ENCODE measurements at places on chromosomes 6 and 20.

DNA sequence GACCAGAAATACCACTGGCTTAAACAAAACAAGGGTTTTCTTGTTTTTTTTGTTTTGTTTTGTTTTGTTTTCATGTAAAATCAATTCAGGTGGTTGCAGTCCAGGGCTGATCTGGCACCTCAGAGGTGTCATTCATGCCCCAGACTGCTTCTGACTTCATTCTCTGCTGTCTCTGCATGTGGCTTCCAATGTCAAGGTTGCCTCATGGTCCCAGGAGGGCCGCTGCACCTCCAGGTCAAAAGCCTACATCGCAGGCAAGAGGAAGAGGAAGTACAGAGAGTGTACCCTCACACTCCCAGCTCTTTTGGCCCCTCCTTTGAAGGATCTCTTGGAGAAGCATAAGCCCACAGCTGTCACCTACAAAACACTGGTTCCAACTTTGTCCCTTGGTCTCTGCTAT, 1.4 kb upstream of the BTN3A1 start:
- no peak for DNase-seq

DNA sequence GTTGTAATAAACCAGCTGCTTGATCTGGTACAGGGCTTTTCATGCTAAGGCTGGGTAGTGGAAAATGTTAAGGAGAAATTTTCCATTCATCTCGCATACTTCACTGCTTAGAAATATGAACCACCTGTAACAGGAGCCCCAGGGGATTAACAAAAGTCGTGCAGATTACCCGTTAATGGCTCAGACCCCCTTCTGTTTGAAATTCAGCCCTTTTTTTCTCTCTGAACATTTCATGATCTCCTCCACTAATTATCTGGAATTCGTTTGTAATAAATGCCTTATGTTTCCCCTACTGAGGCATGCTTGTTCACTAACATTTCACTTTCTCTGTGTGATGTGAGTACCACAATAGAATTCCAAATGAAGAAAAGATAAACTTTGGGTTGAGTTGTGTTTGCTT, 336.4 kb upstream of the HSF2 start:
- DNase-seq = no peak

DNA sequence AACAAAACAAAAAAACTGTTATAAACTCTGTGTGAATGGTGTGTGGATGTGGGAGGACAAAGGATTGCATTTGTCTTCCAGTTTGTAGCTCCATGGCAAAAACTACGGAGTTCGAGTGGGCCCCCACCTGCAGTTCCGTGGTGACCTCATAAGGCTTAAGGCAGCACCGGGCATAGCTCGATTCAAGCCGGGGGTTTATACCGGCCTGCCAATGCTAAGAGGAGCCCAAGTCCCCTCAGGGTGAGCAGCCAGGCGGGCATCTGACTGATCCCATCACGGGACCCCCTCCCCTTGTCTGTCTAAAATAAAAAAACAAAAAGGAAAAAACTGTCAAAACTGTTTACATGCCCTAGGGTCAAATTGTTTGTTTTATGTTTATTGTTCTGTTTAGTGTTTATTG, 463.2 kb upstream of the HTR1E start:
- DNase-seq = no peak

DNA sequence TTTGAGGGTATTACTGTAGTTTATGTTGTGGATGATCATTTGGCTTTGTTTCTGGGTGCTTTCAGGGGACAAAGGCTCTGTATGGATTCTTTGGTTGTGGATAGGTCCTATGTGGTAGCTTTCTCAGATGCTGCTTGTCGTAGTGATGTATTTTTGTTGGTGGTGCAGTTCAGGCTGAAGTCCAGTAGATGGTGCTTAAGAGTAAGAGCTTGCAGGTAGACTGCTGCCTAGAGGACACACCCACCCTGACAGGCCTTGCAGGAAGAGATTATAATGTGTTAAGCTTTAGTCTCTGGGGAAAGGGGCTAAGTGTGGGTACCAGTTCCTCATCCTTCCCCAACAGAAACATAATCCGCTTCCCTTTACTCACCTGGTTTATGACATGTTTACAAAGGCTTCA, 62.6 kb upstream of the ADGRB3 start:
- DNase-seq = no peak

GRCh38 chr20:22492497-22492896, 91.9 kb downstream of the FOXA2 start:
- no peak for DNase-seq

GRCh38 chr20:54219751-54220426, 12.0 kb downstream of the PFDN4 start:
- no peak for DNase-seq

- no peak for DNase-seq
Observed at GRCh38 chr6:6007366-6008088, 802 bp upstream of the NRN1 start.

GRCh38 chr6:163333701-163334663, 80.5 kb upstream of the QKI start:
- DNase-seq = no peak

- DNase-seq = no peak
Observed at GRCh38 chr20:32336918-32337347, 21.2 kb upstream of the ASXL1 start.

GRCh38 chr6:85506441-85507093, 56.7 kb downstream of the NT5E start:
- DNase-seq = no peak

DNA sequence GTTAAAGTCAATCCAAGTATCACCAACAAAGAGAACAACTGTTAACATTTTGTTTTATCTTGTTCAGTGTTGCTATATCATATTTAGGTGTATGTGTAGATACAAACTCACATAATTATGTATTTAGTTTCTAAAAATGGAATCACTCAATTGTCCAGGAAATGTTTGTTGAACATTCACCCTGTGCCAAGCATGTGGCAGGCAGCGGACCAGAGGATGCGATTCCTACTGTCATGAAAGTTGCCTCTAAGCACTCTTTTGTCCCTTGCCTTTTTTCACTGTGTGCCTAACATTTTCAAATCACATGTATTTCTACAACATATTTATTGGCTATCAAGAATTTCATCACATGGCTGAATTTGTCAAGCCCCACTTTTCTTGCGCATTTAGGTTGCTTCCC, 16.9 kb upstream of the TGM2 start:
- no peak for DNase-seq

- no peak for DNase-seq
Observed at GRCh38 chr6:74250161-74250818, 554.3 kb downstream of the CD109 start.

DNA sequence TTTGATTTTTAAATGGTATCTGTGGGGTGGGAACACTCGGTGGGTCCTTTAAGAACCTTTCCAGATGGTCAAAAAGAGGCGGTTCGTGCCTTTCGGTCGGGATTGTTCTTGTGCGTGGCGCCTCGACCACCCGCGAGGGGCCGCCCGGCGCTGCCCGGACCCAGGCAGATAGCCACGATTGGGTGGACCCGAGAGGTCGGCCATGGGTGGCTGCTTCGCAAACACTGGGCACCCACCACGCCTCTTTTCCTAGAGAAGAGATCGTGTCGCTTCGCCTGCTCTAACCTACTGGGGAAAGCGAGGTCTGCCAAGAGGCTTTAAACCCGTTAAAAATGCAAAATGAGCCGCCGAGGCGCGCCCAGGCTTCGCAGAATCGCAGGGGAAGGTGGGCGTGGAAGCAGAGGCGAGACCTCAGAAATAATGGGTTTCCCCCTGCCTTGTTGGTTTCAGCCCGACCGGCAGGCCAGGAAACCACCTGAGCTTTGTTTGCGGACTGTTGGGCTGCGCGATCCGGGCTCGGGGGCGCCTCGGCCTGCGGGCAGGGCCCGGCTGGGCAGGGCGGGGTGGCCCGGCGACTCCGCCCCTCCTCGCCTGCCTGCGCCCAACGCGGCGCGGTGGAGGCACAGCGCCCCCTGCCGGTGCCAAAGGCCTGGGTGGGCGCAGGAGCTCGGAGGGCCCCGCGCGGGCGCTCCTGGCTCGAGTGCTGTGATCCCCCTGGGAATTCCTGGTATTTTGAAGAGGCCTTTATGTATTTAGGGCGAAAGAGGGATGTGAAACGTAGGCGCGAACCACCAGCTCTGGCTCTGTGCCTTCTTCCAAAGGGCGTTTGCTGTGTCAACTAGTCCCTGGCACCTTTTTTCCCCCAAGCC, 1.6 kb downstream of the MARCKS start:
- peak; percentile 92 for DNase-seq

GRCh38 chr20:22717466-22717865, 133.1 kb upstream of the FOXA2 start:
- peak; percentile 93 for DNase-seq

DNA sequence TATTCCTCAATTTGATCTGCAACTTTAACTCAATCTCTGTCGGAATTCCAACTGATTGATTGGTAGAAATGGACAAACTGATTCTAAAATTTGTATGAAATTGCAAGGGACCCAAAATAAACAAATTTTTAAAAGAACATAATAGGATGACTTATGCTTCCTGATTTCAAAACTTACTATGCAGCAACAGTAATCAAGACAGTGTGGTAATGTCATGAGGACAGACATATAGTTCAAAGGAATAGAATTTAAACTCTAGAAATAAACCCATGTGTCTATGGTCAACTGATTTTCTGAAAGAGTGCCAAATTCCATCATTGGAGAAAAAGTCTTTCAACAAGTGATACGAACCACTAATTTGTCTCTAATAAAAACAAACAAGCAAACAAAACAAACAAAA, 1320.1 kb upstream of the GJE1 start:
- DNase-seq = no peak

DNA sequence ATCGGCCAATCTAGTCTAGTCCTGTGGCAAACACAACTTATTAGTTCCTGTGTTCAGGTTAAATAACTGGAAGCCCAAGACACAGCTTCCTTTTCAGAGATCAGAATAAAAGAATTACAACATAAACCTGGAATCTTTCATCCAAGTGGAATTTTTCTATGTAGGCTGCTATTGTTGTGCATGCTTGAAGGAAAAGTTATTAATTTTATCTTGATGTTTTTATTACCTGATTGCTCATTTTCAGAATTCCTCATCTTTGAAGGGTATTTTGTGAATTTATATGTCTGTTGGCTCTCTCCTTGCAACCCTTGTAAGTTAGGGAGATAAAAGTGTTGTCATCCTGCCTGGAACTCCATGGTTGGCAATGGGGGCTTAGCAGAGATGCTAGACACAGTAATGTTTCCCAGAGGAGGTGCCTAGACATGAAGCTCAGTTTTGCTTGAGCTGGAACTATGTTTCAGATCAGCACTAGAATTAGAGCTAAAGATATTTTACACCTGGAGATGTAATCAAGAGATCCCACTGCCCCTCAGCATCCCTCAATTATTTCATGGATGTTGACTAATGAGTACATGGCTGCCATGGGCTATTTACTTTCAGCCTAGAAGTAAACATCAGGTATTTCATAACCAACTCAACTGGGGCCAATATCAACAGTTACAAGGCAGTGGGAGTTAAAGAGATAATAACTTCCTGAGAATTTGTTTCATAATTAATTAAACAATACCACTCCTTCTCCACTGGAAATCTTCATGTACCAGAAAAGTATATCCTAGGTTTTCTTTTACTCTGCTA, 367.0 kb upstream of the MARCKS start:
- DNase-seq = peak; percentile 30

GRCh38 chr20:5315807-5316187, 957 bp downstream of the PROKR2 start:
- DNase-seq = no peak

- DNase-seq = peak; percentile 54
Observed at GRCh38 chr6:146578054-146578453, 20.7 kb upstream of the ADGB start.

GRCh38 chr6:43707269-43707668, 19.7 kb upstream of the MRPS18A start:
- DNase-seq = no peak

- DNase-seq = peak; percentile 14
Observed at GRCh38 chr6:24933868-24934401, 1.8 kb downstream of the RIPOR2 start.
